Epithelial cell of alveolus of lung (primary cell): ENCODE measurements at places on chromosomes 12 and 14. TPM values are rescaled to one million over a fixed set of nuclear protein-coding genes. Genes with fewer than 3 reads are reported as not detected.

The KRT80 gene
- total RNA-seq: 0.64 and 0.91 TPM in 2 replicates

The PLEKHD1 gene
- total RNA-seq: 0.08 TPM in 1 of 2 replicates, not detected in the other

The SLC5A8 gene
- not detected in 2 replicates for total RNA-seq

The GSG1 gene
- 0.26 TPM in 1 of 2 replicates, not detected in the other for total RNA-seq

The KRT79 gene
- not detected in 2 replicates for total RNA-seq

The SPX gene
- 0.48 and 0.91 TPM in 2 replicates for total RNA-seq
